ENCODE measurements at places on chromosomes 1 and 21.

GRCh38 chr1:224080115-224080774, 33.7 kb upstream of the FBXO28 start:
- DNase-seq, result no peak

DNA sequence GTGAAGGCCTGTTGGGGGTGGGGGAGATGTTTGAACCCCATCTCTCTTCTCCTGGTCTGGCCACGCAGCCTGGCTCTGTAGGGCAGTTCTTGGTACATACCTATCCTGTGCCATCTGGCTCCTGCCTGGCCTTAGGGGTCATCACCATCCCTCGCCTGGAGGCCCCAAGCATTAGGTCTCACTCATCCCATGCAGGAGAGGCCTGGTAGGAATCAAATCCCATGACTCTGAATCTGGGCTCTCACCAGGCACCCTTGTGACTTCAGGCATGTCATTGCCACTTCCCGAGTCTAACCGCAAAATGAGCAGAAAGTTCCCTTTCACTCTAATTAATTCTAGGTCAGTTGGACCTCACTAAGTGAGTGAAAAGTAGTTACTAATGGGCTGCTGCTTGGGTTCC, 37.2 kb downstream of the ETNK2 start:
- DNase-seq, result no peak

DNA sequence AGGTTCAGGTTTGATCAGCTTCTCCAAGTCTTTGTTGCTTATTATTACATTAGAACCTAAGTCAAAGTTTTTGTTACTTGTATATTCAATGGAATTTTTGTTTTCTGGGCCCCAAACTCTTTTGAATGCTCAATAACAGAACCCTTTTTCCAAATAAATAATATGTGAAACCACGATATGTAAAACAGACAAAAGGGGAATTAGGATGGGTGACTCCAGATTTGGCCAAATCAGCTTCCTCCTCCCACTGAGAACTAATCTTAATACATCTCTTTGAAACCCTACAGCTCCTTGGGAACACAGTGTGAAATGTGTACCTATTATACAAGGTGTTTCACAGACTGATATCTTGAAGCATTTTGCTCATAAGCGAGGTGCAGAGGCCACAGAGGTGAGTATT, 67.0 kb upstream of the TNFSF18 start:
- no peak for DNase-seq

DNA sequence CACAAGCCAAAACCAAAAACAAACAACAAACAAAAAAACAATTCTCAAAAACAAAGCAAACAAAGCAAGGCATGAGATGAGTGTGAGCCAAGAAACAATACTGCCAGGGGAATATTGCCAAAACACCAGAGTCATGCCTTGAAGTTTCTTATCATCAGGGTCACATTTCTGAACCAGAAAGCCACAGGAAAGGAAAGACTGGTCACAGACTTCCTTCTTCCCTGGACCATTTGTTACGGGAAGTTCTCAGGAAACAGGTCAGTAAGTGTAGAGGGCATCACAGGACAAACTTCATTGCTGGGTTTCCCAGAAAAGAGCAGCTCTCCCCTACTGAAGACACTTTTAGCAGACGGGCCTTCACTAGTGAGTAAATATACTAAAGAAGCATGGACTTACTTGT, 191.2 kb downstream of the GABPA start:
- no peak for DNase-seq

DNA sequence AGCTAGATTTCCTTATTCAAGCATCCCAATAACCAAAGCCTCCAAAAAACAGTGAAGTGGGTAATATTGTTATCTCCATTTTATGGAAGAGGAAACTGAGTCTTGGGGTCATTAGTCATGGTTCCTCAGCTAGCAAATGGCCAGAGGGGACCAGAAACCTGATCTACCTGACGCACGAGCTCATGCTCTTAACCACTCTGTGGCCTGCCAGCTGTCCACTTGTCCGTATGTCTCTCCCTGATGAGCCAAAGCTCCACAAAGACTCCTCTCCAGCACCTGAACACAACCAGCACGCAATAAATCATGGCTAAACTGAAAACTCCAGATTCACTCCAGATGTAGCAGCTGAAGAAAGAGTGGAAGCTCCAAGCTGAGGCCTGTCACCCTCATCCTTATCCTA, 5.8 kb downstream of the CAPN8 start:
- DNase-seq, result no peak

- DNase-seq, result no peak
These were observed 1.2 kb downstream of the PLA2G4A start for GRCh38 chr1:186829686-186830587.

DNA sequence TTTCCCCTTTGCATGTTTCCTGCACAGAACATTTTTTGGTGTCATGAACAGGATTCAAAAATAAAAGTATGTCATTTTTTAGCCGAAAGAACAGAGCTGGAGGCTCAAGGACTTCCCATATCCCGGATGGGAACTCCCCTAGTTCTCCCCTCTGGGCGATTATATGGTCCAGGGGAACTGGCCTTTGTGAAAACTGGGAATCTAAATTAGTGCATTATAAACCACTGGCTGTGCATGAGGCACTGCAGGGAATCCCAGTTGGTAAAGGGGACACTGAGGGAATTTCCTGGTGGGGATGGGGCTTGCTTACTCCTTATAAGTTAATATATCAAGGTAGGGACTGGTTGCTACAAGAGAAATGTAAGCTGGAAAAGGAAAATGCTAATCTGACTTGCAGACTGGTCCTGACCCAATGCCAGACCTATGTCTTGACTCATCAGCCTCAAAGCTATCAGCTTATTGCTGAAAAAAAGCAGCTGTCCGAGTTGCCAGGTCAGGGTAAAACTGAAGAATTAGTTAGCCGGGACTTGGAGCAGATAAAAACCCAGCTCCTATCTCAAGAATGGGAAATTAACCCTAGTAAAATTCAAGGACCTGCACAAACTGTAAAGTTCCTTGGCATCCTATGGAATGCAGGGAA, 122.6 kb downstream of the FCRL5 start:
- DNase-seq, result no peak

DNA sequence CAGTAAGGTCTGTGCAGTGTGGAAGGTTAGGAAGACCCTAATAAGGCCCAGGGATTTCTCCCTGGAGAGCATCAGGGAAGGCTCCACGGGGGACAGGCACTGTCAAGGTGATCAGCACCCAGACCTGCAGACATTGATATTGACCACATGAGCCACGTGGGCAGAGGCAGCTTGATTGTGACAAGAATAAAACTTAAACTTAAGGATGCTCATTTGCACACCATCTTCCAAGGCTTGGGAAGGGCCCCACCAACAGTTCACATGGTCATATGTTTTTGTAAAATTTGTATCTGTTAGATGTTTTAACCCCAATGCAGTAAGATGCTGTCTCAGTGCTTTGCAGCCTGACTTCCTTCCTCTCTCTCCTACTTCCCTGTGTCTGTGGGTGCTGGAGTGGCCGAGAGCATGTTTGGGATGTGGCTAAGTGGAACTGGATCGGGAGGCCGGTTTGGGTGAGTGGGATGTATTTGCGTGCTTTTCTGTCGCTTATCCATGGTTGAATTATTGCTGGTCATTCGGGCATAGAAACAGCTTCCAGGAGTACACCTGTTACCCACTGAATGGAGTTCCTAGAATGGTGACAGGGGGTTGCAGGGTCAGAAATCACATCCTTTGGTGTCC, 49.8 kb upstream of the OLIG2 start:
- DNase-seq, result no peak

GRCh38 chr1:158527190-158527815, 26.9 kb downstream of the OR6Y1 start:
- DNase-seq, result no peak

Data from brain pericyte (primary cell).